Panc1 (cell line): ENCODE measurements at places on chromosomes 3 and 15.

DNA sequence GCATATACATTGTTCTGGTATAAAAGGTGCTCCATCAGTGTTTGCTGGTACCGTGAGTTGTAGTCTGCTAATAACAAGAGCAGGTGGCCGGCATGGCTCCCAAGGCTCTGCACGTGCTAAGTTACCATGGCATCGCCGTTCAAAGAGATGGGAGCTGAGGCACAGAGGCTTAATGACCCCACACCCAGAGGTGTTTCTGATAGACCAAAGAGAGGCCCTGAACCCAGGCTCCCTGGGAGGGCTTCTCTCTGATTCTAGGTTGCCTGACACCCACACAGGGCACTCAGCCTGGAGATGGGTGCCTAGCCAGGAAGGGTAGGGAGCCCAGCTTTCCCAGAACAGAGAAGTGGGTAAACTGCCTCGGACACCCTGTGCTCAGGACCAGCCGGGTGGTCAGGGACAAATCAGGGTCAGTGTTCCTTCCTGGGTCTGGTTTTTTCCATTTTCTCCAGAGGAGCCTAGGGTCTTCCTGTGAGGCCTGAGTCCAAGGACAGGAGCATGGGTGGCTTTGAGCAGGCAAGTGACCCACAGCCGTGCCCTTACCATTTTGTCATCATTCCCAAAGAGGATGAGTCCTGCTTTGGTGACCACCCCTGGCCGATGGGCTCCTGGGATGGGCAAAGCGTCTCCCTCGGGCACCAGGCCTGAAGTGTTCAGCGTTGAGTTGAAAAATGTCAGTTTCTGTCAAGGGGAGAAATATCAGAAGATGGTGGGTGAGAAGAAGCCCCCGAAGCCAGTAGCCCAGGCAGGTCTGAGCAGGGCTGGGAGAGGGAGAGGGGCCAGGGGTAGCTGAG lies 27.3 kb downstream of the ALDH1L1 start:
- no peak overlapping the region for H3K27ac ChIP-seq
- H3K4me1 ChIP-seq, result no peaks in the 10 kb centered on the region
- no peak overlapping the region for H3K4me3 ChIP-seq
- DNase-seq, result no peak
- H3K36me3 ChIP-seq, result no peaks in the 10 kb centered on the region

DNA sequence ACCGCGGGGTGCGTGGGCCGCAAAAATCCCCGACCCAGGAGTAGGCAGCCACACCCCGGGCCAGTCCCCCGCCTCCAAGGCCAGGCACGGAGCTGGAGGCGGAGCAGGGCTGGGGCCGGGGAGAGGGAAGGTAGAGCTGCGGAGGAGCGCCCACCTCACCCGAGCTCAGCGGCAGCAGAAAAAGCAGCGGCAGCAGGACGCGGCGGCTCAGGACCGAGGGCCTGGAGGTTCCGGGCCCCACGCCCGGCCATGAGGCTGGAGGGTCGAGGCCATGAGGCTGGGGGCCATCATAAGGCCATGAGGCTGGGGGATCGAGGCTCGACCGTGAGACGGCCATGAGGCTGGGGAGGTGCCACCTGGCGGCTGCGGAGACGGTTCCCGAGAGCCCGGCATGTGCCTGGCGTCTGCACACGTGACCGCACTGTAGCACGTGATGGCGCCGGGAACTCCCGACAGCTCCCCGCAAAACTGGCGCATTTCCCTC lies 32.9 kb upstream of the PRSS50 start:
- DNase-seq, result no peak
- H3K4me1 ChIP-seq, result no peaks in the 10 kb centered on the region
- no peak overlapping the region for H3K27ac ChIP-seq
- H3K36me3 ChIP-seq, result no peaks in the 10 kb centered on the region
- H3K27me3 ChIP-seq, result no peaks in the 10 kb centered on the region; the same call in 1 of the 2 replicates

DNA sequence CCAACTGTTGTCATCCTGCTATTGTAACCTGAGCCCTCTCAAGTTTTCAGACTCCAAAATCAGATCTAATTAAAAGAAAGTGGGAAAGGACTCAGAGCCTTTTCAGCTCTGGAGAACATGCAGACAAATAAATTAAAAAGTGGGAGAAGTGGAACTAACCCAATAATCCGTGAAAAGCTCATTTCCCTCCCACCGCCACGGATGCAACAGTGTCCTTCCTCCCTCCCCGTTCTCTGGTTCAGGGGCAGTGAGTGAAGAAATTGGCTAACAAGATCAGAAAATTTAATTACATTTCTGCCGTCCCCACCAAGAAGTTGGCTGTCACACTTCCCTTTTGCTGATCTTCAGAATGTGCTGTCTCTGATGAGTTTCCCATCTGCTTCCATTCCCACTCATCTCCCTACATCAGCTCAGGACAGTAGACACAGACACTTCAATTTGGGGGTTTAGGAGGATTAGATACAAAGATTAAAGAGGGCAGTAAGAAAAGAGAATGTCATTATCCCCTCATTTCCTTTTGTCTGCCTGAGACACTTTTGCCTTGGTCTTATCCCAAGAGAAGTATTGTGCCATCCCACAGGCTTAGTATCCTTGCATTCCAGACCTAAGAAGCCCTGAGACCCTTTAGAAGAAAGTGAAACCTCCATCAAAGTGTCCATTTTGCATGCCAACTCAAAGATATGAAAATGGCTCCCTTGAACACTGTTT lies 335.7 kb upstream of the PPP2R3A start:
- H3K27ac ChIP-seq, result no peak overlapping the region
- H3K27me3 ChIP-seq, result peaks cover 4% of the 10 kb centered on the region; the same call in 1 of the 2 replicates
- H3K4me1 ChIP-seq, result no peaks in the 10 kb centered on the region
- no peak for DNase-seq

- no peak for DNase-seq
- H3K27ac ChIP-seq, result peak overlapping the region; percentile 96
- H3K36me3 ChIP-seq, result no peaks in the 10 kb centered on the region
- peak overlapping the region; percentile 96 for H3K4me3 ChIP-seq
- no peaks in the 10 kb centered on the region for H3K27me3 ChIP-seq
- H3K4me1 ChIP-seq, result peaks cover 30% of the 10 kb centered on the region
Measured at GRCh38 chr15:74955796-74956647, 550 bp downstream of the RPP25 start.

- H3K36me3 ChIP-seq, result no peaks in the 10 kb centered on the region
- no peak overlapping the region for H3K4me3 ChIP-seq
- no peaks in the 10 kb centered on the region; the same call in 1 of the 2 replicates for H3K4me1 ChIP-seq
- no peak for DNase-seq
Measured at GRCh38 chr3:27349832-27350231, 19.4 kb downstream of the NEK10 start.

DNA sequence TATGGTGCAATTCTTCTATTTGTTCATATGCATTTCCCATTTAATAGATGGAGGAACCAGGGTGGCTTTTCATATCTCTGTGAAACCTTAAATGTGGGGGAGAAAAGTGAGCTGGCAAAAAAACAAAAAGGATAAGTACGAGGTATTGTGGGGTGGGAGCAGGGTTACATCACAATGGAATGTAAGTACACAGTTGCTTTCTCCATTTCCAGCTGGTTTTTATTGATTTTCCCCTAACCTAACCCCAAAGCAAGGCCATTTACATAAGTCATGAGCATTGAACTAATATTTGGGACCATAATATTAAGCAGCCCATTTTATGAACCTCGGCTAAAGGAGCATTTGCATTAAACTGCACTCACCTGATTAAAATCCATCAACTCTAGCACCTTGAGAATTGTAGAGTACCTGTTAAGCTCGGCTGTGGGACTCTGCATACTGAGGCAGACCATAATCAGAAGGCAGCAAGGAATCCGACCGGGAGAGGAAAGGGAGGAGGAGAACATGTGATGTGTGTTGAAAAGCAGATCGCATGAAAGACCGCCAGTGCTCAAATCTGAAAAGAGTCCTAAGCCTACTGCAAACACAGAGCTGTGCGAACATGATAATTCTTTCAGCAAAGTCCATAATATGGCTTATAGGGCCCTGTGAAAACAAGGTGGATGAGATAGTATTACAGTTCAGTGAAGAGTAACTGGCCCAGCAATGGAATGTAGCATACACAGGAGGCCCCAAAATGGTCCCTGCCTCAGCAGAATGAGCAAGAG lies 513.4 kb downstream of the FHIT start:
- no peak overlapping the region for H3K4me3 ChIP-seq
- no peak overlapping the region for H3K27ac ChIP-seq
- no peaks in the 10 kb centered on the region for H3K27me3 ChIP-seq
- H3K4me1 ChIP-seq, result no peaks in the 10 kb centered on the region
- DNase-seq, result no peak

GRCh38 chr15:50330921-50331320 lies 24.1 kb downstream of the GABPB1 start:
- no peak overlapping the region for H3K4me3 ChIP-seq
- no peaks in the 10 kb centered on the region for H3K36me3 ChIP-seq
- DNase-seq, result no peak
- no peaks in the 10 kb centered on the region for H3K4me1 ChIP-seq
- no peaks in the 10 kb centered on the region for H3K27me3 ChIP-seq

GRCh38 chr3:124281453-124282316 lies 289.8 kb upstream of the ROPN1 start:
- DNase-seq, result no peak
- H3K36me3 ChIP-seq, result no peaks in the 10 kb centered on the region
- H3K4me3 ChIP-seq, result no peak overlapping the region
- H3K4me1 ChIP-seq, result no peaks in the 10 kb centered on the region
- no peak overlapping the region for H3K27ac ChIP-seq

- no peaks in the 10 kb centered on the region for H3K4me1 ChIP-seq
- peaks cover 56% of the 10 kb centered on the region for H3K36me3 ChIP-seq
- no peak for DNase-seq
- H3K27me3 ChIP-seq, result no peaks in the 10 kb centered on the region
Measured at GRCh38 chr15:45417303-45417950, 39.1 kb upstream of the GATM start.

DNA sequence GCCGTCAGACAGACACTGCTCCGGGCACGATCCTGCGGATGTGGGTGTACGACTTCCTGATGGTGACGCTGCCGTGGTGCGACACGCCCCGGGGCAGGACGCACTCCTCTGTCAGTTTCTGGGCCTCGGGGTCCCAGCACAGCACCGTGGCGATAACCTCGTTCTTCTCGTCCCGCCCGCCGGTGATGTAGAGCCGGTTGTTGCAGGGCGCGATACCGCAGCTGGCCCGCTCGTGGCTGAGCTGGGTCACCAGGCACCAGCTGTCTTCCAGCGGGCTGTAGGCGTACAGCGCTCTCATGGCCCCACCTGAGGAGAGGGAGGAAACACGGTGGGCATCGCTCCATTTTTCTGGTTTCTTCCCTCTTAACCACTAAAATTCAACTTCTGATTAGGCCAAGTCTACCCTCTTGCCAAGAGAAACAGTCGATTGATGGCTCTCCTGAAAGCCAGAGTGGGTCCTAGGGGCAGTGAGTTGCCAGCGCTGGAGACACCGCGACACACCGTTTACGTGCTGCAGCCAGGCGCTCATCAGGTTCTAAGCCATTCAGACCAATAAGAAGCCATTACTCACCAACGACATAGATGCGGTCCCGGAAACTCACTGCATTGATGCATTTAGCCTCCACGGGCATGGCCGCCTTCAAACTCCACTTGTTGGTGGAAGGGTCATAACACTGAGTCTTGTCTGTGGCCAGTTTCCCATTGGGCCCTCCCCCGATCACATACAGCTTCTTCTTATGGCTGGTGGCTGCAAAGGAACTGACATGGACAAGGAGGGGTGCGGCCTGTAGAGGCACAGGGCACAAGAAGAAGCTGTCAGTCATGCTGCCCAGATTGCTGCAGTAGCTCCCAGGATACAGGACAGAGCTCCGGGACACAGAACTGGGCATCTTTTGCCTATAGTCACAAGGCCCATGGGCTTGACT lies 63.3 kb downstream of the KLHL6 start:
- no peak for DNase-seq
- H3K36me3 ChIP-seq, result no peaks in the 10 kb centered on the region
- peaks cover 3% of the 10 kb centered on the region; the same call in 1 of the 2 replicates for H3K27me3 ChIP-seq
- no peak overlapping the region for H3K27ac ChIP-seq
